Fibroblast of pulmonary artery (primary cell): ENCODE measurements at places on chromosomes 5 and 9.

DNA sequence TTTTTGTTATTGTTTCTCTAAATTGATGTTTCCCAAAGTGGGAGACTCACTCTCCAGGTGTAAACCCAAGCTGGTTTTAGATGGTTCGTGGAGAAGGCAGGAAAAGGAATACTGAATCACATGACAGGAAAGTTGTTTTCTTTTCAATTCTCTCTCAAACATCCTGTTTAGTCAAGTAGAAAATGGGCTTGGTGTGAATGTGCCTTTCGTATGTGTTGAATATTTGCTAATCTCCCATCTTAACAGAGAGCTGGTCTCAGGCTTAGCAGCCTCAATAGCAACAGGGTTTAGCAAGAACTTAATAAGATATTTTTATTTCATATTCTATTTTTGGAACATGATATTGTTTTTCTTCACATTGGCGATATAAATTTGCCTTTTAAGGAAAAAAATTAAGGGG, 119.7 kb downstream of the INSYN2B start:
- DNase-seq, result no peak

GRCh38 chr9:136964833-136965422, 12.4 kb upstream of the PTGDS start:
- no peak for DNase-seq

GRCh38 chr9:68751556-68751955, 46.5 kb downstream of the PIP5K1B start:
- no peak for DNase-seq

DNA sequence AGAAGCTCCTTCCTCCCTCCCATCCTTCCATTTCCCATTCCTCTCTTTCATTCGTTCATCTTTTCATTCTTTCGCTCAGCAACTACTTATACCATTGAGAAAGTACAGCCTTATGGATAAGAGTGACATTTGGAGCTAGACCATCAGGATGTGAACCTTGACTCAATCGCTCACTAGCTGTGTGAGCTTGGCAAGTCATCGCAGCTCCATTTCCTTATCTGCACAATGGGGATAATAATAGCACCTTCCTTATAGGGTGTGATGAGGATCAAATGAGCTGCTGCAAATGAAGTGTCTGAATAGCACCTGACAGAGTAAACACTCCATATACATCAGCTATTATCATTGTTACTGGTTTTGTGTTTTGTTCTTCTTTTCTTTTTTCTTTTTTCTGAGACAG, 28.1 kb upstream of the SYNPO start:
- no peak for DNase-seq

DNA sequence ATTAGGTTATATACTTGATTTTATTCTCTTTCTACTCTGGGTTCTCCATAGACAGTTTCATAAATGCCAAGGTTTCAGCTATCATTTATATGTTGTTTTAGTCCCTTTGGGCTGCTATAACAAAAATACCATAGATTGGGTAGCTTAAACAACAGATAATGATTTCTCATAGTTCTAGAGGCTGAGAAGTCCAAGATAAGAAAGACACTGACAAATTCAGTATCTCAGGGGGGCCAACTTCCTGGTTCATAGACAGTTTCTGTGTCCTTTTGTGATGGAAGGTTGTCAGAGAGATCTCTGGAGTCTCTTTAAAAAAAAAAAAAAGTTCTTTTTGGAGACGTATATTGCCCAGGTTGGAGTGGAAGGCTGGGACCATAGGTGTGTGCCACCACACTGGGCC, 113.3 kb downstream of the SCAMP1 start:
- no peak for DNase-seq

- DNase-seq, result no peak
These were observed 73.8 kb upstream of the SLC1A1 start for GRCh38 chr9:4416467-4416866.

DNA sequence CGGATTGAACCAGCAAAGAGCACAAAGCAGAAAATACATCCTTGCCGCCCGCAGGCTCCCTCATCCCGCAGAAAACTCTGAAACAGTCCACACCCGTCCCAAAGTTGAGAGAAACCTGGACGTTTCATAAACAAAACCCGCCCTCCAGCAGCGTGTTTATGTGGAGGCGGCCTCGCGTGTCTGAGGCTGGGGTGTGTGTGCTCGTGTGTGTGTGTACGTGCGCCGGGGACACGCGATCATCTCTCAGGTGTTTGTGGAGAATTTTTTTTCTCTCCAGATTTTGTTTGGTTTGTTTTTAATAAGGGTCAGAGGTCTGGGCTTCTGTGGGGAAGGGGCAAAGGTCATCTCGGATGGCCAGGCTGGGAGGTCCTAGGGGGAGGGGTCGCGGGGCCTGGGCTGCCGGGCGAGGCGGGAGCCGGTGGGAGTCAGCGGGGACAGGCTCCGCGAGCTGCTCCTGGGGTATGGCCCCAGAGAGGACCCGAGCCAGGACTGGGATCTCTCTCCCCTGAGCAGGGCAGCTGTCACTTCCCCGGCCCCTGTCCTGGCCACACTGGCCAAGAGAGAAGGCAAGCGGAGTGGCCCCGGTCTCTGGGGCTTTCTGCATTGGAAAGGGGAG, 206.4 kb downstream of the C9orf50 start:
- DNase-seq, result peak; percentile 40

DNA sequence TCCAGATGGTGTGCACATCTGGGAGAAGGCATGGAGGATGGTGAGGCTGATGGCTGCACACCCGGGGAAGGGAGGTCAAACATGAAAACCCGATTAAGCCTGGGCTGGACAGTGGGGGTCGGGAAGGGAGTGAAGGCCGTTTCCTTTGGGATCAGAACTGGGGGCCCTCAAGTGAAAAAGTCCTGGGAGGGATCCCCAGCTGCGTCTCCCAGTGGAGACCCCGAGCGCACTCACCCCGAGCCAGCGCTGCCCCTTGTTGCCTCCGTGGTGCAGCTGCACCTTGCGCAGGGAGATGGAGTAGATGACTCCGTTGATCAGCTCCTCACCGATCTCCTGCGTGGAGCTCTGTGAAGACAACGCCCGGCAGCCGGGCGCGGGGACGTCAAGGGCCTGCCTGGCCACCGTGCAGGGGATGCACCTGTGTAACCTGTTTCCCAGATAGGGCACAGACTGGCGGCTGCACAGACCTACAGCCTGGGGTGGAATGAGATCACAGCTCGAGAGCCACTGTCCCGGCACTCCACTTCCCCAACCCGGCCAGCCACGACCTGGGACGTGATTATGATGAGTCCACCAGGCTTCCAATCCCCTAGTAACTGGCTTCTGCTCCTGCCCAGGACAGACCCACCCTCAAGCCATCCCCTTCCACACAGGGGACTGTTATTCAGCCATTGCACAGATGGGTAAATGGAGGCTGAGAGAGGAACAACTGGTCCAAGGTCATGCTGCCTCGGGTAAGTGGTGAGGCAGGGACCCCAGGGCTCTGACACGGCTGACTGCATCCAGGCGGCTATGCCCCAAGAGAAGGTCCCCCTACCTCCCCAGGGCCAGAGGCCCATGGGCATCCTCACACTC, 9.0 kb downstream of the RALGDS start:
- DNase-seq, result no peak

GRCh38 chr5:53932351-53932750, 371.9 kb downstream of the NDUFS4 start:
- no peak for DNase-seq

GRCh38 chr9:136670576-136671253, 8.0 kb downstream of the EGFL7 start:
- no peak for DNase-seq

GRCh38 chr9:13215791-13216554, 63.5 kb downstream of the MPDZ start:
- DNase-seq, result peak; percentile 3

DNA sequence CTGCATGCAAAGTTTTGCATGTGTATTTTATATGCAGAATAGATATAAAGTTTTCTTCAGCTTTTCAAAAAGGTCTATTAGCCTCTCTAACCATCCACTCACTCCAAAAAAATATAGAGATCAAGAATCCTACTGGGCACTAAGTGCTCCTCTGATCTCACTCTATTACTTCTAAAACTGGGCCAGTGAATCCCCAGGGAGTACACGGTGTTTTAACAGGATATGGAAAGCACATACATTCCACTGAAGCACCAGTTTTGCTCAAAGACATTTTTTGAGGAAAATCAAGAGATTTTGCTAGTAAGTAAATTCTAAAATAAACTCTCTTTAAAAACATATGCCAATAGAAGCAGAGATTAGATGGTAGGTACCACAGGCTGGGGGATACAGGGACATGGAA, 95.2 kb downstream of the DEPDC1B start:
- DNase-seq, result peak; percentile 18

- DNase-seq, result peak; percentile 33
These were observed 66.1 kb upstream of the ADRA1B start for GRCh38 chr5:159850160-159850559.

DNA sequence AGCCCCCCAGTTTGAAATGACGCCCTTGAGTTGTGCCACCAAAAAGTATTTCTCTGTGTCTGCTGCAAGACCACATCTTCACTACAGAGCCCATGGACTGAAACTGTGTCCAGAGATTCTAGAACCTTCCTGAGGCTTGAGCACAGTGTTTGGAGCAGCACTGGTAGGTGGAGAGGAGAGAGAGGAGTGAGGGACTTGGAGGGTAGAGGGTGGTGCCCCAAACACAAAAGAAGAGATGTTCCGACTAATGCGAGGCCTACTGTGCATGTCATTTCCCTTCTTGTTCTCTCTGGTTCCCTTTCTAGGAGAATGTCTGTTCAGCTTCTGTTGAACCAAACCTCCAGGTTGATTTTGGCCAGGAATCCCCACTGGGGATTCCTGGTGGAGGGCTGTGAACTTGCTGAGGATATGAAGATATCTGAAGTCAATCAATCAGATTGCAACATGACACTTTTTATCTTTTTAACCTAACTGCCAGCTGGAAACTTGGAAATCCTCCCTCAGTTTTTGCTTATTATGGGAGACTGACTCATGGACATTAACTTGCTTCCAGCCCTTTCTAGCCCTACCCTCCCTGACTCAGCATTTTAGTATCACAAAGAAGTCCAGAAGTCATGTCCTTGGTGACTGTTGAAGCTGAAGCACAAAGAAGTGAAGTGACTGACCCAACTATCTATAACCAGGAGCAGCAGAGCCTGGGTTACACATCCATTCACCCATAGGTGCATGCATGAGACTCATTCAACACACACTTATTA, 154.5 kb downstream of the NR3C1 start:
- DNase-seq, result peak; percentile 65

GRCh38 chr5:173323106-173323798, 5.0 kb downstream of the STC2 start:
- no peak for DNase-seq

- DNase-seq, result no peak
These were observed 89.5 kb upstream of the LHFPL2 start for GRCh38 chr5:78738104-78738503.

GRCh38 chr9:124419832-124420489, 4.7 kb upstream of the PSMB7 start:
- no peak for DNase-seq

GRCh38 chr9:121910491-121911040, 182.5 kb downstream of the TTLL11 start:
- DNase-seq, result no peak

DNA sequence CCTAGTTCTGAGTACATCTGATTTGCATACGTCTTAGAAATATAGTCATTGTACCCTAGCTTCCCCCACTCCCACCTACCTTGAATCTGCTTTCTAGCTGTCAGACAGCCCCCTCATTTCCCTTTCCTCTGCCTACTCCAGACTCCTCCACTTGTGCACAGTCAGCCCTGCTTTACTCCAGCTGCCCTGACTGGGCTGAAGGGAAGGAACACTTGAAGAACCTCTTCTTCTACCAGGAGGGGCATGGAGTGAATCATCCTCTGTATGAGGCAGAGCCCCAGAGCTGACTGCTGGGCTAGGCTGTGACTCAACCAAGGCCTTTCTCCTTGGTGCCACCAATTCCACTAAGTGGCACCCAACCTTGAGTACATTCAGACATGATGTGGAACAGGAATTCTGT, 18.1 kb upstream of the ZFR start:
- DNase-seq, result peak; percentile 11

- DNase-seq, result no peak
These were observed 2.3 kb downstream of the UHRF2 start for GRCh38 chr9:6415266-6415665.

- DNase-seq, result no peak
These were observed 4.4 kb upstream of the FOXE1 start for GRCh38 chr9:97848480-97849237.

GRCh38 chr9:126527109-126527825, 86.5 kb upstream of the LMX1B start:
- DNase-seq, result no peak

GRCh38 chr5:126641387-126641786, 40.6 kb downstream of the PHAX start:
- DNase-seq, result no peak

GRCh38 chr5:109192027-109192426, 217.7 kb downstream of the PJA2 start:
- DNase-seq, result no peak

- no peak for DNase-seq
These were observed 53.4 kb downstream of the OR2K2 start for GRCh38 chr9:111276431-111277128.
